ENCODE measurements at places on chromosomes 5 and 9.

- DNase-seq: no peak
These were observed 117.6 kb upstream of the HAND1 start for GRCh38 chr5:154595662-154596061.

DNA sequence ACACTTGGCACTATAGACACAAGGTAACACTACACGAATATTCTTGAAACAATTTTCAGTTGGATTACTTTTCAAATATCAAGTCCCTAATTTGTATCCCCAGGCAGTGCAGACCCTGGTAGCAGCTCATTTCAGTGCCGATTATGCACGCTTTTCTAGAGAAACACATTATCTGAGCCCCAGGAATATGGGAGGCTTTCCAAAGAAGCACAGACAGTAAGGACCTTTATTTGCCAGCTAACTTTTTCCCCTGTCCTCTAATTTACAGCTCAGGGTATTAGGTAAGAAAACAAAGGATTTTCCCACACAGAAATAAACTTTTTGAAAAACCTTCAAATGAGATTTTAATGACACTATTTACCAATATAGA, 852.3 kb upstream of the DMAC1 start:
- no peak for DNase-seq

GRCh38 chr5:162282191-162282590, 214.6 kb downstream of the GABRG2 start:
- no peak for DNase-seq

DNA sequence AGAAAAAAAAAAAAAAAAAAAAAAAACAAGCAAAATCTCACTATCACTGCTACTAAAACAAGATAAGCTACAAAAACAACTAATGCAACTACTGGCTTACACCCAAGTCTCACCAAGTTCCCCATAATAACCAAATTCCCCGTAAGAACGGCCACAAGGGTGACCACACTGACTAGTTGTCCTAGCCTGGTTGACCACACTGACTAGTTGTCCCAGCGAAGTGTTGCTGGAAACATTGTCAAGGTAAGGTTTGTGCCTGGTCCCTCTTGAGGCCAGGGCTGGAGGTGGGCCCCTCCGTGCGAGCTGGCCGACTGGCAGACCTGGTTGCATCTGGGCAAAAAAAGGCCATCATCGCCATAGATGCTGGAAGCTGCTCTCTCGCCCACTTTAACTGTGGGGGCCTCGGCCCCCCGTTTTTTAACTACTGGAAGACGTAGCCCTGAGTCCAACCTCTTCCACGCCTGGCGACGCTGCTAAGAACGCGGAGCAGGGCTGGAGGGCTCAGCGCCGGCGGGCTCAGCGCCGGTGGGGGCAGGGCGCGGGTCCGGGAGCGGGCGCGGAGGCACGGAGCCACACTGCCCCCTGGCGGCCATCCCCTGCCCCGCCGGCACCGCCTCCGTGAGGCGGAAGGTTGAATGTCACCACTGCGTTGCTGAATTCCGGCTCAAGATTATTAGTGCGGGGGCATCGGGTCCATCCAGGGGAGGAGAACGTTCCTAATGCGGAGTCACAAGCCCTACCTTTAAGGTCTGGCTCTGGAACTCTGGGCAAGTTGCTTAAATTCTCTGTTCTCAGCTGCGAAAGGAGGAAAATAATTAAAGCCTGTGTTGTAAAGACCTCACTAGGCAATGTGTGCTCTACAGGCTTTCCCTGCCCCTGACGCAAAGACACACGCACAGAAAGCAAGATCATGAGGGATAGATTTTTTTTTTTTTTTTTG, 84.0 kb downstream of the HSD17B3 start:
- DNase-seq: peak; percentile 43

GRCh38 chr5:13866792-13867191, 77.7 kb downstream of the DNAH5 start:
- DNase-seq: no peak

DNA sequence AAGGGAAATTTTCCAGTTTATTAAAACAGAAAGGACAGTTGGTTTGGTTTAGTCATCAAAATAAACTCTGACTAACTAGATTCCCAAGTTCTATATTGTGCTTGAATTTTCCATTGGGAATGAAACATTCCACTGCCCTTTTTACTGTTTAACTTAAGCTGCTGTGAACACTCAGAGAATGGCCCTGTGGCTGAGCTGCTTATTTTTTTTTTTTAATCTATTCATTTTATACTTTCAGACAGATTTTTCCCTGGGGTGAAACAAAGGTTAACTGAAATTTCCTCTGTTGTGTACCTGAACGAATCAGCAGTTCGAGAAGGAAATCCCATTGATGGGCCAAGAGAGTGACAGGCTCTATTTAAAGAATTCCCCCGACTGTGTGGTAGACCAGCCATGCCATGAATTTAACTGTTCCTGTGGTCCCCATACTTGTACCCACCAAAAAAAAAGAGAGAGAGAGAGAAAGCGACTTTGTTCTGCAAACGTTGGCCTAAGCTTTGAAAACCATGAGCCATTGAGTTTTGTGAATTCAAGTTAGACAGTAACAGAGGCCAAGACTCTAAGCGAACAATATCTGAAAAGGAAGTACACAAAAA, 138.7 kb upstream of the GRHPR start:
- no peak for DNase-seq

- no peak for DNase-seq
These were observed 2.5 kb downstream of the IL11RA start for GRCh38 chr9:34654323-34655051.

DNA sequence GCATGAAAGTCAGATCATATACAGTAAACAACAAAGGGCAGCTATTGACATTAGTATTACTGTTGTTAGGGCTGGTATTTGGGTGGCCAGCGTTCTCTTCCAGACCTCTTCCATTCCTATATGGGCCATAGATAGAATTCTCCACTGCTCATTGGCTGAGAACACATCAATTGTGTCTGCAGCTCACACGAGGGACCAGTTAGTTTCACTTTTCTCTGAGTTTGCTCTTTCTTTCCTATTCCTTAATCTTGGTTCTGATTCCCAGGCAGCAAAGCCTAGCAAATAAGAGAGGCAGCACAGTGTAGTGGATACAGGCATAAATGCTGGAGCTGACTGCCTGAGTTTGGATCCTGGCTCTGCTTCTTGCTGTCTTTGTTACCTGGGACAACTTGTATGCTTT, 476.4 kb downstream of the SPOCK1 start:
- DNase-seq: no peak

DNA sequence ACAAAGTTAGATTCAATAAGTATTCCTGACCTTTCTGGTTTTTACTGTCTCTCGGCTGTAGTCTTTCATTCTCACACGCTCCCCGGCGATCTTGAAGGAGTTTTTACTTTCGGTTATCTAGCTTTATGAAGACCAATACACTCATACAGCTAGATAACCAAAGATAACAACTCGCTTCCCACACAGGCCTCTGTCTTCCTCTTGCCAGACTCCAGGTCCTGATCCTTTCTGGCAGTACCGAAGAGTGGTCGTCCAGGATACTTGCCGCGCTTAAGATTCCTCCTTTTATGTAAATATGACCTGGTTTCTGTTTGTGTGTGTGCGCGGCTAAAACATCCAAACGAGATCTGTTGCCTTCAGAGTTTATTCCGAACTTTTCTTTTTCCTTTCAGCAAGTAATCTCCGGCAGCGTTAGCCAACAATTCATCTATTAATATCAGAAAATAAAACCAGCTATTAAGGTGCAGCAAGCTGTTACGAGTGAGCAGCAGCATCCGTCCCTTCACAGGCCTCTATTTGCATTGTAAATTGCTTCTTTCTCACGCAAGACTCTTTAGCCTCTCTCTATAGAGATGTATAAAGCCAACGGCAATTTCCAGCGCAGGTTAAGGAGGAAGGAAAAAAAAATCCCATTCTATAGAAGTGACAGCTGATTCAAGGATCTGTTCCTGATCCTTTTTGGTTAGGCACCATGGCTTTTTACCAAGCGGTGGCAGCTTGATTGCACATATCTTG, 216.1 kb downstream of the MEF2C start:
- DNase-seq: no peak

- no peak for DNase-seq
These were observed 512.6 kb downstream of the ISL1 start for GRCh38 chr5:51895834-51896233.

GRCh38 chr9:112743216-112743836, 7.2 kb upstream of the SNX30 start:
- DNase-seq: no peak

DNA sequence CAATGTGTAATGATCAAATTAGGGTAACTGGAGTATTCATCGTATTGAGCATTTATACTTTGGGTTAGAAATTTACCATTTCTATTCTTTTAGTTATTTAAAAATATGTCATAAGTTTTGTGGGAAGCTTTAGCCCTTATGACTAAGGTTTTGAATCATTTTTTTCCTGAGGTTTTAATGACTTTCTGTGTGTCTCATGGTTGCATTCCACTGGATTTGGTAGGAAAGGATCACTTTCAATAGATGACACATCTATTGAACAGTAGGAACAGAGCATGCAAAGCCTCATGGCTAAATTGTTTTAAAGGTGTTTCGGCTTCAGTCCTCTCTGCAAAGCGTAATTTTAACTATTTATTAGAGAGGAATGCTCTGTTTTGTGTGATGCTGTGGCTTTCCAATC, 512.4 kb upstream of the CHD1 start:
- no peak for DNase-seq

DNA sequence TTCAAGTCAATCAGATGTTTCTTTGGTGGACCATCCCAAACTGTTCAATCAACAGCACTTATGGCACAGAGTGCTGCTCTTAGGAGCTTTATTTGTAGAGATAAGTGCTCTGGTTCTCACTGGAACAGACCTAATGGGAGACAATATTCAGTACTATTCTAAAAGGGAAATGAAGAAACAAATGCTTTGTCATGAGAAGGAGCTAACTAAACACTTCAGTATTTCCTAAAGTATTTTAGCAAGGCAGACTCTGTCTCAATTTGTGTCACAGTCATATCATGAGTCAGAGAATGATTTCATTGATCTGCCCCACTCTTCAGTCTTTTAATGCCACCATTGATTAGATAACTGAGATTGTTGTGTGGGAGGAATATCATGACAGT, 175.3 kb downstream of the SLF1 start:
- DNase-seq: no peak

GRCh38 chr9:127634698-127635097, 22.6 kb downstream of the STXBP1 start:
- DNase-seq: no peak

DNA sequence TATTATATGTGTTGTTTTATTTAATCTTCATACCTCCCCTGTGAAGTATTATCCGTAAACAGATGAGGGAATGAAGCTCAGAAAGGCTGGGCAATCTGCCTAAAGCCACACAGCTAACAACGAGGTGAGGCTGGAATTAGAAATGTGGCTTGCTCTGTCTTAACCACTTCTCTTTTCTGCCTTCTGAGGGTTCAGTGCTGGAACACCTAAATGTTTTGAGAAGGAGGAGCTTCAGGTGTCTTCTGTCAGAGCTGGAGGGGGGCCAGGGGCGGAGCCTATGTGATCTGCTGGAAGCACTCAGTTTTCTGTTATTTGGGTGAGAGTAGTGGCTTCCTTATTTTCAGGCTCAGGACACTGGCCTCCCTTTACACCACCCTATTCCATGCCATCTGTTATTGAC, 35.0 kb upstream of the ARAP3 start:
- no peak for DNase-seq
